Stimulated activated CD8-positive, alpha-beta memory T cell treated with anti-CD3 and anti-CD28 coated beads, Interleukin-7, amount 100 ng/mL, for 24 hours (primary cell): ENCODE measurements at places on chromosomes 2 and 18.

DNA sequence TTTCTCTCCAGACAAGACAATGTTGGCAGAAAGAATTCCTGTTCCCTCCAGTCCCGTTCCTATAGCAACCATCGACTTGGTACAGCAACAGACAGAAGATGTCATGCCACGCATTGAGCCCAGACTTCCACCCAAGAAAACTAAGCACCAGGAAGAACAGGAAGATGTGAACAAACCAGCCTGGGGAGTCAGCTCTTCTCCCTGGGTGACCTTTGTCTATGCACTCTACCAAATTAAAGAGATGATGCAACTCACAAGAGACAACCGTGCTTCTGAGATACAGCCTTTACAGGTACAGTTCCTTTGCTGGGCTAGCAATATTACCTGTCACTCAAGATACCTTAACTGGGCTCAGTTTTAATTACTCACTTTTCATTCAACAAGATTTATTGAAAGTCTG, 37.1 kb downstream of the NEMP2 start:
- DNase-seq = no peak

DNA sequence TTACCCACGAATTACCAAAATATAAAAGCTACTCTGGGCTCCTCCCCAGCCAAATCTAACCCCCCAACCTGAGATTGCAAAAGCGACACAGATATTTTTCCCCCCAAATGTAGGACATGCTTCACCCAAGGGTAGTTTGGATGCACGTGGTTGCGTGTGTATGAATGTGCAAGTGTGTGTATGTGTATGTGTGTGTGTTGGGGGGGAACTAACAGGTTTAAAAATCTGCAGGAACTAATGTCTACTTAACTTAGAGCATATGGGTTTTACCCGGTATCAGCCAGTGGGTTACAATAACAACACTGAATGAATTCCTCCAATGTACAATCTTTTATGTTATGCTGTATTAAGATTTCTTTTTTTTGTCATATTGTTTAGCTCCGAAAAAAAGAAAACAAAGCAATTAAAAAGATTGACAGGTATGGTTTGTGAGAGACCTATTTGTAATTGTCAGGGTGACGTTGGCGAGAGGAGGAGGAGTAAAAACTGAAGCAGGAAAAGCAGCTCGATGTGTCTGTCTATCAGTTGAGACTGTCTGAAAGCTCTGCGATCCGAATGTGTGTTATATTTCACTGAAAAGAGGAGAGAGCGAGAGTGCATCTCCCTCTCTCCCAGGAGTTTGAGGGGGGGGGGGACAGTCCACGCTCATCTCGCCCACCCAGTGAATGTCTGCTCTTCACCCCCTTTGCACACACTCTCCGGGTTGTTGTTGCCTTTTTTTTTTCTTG, at the start of gene TSHZ1:
Gene TSHZ1, plus strand, starts transcription at position 524 of the 728 bp plus-strand sequence. CDS start 1,080 bp downstream, outside the sequence.
- no peak for DNase-seq

GRCh38 chr2:98691303-98691702, 39.6 kb downstream of the MGAT4A start:
- DNase-seq = no peak

DNA sequence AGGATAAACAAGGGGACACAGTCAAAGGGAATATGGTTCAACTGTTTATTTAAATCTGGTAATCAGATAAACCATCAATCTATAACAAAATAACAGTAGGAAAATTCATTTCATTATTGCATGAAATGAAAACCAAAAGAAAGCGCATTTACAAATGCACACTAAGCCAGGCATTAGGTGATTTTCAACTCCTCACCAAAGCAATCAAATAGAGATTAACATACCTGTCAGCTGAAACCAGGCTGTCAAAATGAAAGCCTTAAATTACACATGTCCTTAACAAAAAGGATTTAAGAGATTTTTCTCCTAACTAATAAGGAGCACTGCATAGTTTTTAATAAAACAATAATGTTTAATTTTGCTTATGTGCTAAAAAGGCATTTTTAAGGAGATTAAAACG, 23.0 kb downstream of the STK39 start:
- DNase-seq = no peak

GRCh38 chr2:17877811-17878280, 621 bp upstream of the KCNS3 start:
- no peak for DNase-seq

DNA sequence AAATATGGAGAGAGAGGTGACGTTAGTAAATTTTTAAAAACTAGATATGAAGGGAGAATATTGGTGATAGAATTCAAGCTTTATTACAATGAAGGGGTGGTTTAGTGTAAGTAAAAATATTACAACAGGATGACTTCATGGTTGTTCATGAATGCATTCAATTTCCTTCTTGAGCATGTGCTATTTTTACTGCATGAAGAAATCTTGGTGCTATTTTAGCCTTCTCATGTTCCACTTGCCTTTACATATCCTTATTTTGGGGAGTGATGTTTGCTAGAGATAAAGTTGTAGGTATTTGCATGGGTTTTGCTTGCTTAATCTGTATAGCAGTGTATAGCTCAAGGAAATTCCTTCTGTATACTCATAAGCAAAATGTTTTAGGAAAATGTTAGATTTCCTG, 195.0 kb upstream of the MMADHC start:
- no peak for DNase-seq

GRCh38 chr2:100603414-100603813, 40.6 kb downstream of the PDCL3 start:
- no peak for DNase-seq

GRCh38 chr2:9941196-9941995, 10.1 kb upstream of the GRHL1 start:
- DNase-seq = no peak

DNA sequence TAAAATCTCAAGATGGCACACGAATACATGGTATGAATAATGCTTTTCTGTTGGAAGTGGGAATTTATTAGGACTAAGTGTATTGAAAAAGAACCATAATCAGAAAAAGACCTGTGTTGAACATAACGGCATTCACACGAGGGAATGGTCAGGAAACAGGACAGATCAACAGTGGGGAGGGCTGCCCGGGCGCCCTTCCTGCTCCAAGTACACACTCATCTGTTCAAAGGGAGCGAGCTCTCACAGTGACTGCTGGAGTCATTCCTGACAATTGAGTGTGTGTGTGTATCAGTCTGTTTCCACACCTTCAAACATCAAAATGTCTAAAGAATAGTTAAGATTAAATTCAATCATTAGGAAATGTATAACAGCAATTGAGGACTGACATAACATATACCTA, 167.2 kb downstream of the HDAC4 start:
- DNase-seq = no peak

DNA sequence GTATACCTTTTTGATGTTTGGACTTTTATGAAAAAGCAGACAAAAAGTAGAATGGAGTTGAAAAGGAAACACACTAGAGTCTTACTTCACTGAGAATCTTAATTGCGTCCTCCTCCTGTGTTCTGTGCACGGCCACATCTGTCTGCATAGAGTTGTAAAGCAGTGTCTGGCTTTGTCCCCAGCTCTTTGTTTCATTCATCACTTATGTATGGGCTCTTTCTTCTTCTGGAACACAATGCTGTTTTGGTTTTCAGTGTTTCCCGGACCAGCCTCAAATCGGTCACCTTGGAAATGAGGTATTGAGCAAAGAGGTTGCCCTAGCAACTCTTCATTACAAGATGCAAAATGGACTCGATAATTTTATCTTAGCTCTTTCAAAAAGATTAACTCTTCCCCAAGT, 104.3 kb upstream of the CNGA3 start:
- no peak for DNase-seq

DNA sequence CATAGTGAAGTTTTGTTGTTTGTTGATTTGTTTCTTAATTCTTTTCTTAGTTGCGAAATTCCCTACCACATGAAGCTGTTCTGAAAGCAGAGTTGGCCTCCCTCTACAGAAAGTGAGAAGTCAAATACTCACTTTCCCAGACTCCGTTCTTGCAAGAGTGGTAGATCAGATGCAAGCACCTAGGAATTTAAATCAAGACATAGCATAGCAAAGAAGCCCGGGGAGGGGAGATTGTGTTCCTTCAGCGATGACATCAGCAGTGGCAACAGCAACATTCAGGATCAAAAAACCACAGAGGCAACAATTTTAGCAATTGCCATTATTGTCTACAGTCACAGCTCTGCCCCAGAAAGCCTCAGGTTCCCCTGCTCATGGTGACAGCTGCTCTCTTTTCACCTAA, 580.0 kb downstream of the RNF144A start:
- DNase-seq = no peak
